ENCODE measurements at places on chromosomes 3 and 15.

- no peak for DNase-seq
These were observed 28.3 kb upstream of the LYZL4 start for GRCh38 chr3:42438758-42439157.

GRCh38 chr3:123319760-123320159, 118.0 kb downstream of the SEC22A start:
- DNase-seq: no peak

DNA sequence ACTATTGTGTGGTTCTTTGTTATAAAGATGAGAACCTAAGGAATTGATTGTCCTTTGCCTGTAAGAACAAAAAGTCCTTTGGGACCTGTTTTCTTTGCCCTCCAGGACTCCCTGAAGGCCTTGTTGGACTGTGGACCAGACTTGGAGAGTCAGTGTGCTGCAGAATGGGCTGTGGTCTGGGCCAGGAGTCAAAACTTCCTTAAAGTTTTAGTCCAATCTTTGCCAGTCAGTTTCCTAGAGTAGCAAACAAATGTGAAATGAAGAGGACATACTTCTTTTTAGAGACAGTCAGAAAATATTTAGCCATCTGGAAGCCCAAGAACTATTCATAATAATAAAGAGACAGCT, 45.4 kb downstream of the PDE8A start:
- DNase-seq: no peak

DNA sequence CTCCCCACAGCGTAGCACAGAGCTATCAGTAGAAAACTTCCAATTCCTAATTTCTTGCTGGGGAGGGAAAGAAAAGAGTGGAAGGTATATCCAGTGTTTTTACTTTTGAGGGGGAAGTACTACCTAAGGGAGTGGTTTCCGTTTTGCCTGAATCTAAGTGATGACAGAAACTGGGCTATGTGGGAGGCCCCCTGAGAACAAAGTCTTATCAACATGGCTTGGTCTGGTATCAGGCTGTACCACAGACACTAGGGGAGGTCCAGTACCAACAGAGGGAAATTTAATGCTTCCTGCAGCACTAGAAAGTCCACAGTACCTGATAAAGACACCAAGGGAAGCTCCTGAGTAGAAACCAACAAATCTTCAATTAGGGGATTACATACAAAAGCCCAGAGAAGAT, 199.2 kb downstream of the IL5RA start:
- no peak for DNase-seq

DNA sequence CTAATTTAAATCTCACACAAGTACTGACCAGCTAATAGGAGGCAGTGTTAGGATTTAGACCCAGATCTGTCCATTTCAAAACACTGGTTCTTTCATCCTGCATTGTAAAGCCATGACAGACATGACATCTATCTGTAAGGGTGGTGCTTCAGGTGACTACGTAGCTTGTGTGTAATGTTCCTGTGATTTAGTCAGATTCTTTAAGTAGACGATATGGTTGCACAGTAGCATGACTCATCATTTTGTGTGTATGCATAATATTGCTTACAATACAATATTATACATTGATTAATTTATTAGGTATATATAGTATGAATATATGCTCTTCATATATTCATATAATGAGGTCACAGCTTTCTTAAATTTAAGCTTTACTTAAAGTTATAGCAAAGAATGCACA, 628.5 kb downstream of the GRM7 start:
- no peak for DNase-seq

DNA sequence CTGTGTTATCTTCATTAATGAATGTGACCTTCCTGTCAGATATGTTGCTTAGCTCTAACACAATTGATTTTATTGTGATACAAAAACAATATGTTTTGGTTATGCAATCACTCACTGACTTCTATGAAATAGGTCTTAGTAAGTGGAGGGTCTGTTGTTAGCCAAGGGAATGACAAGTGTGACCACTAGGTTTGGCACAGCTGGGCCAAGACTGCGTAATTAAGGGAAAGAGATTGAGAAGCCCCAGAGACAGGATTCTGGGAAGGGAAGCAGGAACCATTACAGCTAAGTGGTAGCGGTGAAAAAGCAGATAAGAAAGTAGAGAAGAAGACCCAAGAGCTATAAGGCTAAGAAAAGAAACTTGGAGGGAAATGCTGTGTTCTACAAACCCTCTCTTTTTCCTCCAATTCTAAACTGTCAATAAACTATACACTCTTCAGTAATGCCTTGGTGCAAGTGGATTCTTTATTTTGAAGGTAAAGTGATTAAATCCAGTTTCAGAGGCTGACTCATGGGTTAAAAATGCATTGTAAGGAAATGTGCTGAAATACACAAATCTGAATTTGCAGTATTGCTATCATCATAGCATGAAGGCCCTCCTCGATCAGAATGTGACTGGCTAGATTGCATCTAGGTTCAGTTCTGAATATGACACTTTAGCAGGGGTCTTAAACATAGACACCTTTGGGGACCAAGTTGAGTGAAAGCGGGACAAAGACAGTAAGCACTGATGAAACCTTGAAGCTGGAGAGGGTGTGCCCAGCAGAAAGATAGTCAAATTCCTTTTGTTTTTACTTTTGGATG, 26.1 kb downstream of the KCNMB2 start:
- DNase-seq: no peak

- no peak for DNase-seq
These were observed 111.1 kb downstream of the SNRPN start for GRCh38 chr15:25065876-25066275.

- no peak for DNase-seq
These were observed 248.8 kb upstream of the LYSMD4 start for GRCh38 chr15:99981839-99982658.

DNA sequence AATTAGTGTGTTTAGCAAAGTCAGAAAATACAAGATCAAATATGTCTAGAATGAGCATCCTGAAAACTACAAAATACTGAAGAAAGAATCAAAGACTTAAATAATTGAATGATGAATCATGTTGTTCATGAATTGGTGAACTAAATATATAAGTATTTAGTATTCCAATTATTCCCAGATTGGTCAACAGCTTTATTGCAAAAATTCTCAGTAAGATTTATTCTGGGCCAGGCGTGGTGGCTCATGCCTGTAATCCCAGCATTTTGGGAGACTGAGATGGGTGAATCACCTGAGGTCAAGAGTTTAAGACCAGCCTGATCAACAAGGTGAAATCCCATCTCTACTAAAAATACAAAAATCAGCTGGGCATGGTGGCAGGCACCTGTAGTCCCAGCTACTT, 250.0 kb upstream of the NECTIN3 start:
- DNase-seq: no peak

- DNase-seq: no peak
These were observed 39.6 kb downstream of the SCAP start for GRCh38 chr3:47436180-47436579.

DNA sequence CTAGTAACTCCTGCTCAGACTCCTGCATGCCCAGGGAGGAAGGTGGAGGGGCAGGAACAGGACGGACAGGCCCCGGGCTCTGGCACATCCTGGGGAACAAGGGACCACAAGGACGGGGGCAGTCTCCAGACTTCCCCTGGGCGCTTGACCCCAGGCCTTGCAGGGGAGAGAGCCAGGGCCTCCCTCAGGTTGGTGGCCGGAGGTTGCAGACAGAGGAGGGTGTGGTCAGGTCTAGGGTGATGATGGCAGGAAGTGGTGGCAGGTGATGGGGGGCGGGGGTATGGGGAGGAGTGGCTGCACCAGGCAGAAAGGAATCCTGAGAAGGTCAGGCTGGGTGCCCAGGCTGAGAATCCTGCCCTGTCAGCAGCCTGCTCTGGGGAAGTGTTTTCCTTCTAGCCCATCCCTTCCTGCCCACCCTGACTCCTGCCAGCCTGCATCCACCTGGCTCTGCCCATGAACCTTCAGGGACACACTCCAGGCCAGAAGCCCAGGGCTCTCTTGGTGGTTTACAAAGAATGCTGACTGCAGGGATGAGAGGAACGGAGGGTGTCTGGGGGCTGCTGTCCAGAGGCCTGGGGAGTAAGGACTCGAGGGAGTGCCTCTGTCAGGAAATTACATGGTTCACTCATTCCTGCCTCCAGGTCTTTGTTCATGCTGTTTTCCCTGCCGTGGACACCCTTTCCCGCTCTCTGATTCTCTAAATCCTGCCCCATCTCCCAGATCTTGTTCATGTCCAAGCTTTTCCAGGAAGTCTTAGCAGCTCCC, 15.8 kb downstream of the LOXL1 start:
- DNase-seq: no peak

DNA sequence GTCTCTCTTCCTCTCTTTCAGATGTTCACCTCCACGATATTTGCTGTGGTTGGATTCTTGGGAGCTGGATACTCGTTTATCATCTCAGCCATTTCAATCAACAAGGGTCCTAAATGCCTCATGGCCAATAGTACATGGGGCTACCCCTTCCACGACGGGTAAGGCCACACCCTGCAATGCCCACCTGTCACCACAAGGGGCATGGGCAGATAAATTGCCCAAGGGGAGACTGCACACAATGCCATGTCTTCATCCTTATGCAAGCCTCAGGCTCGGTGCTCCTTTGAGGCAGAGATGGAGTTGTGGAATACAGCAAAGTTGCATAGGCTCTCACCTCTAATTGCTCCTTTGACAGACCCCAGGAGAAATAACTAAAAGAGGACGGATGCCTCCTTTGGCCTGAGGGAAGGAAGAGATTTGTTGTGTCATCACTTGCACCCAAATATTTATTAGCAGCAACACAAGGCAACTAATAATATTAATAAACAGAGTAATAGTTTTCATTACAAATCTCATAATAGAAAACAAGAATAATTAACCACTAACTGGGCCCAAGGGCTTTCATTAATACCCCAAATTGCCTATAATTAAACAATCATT, 13.2 kb downstream of the TM4SF4 start:
- DNase-seq: no peak
